Activated T-cell treated with anti-CD3 and anti-CD28 coated beads for 1 hour (primary cell): ENCODE measurements at places on chromosomes 2 and 18.

DNA sequence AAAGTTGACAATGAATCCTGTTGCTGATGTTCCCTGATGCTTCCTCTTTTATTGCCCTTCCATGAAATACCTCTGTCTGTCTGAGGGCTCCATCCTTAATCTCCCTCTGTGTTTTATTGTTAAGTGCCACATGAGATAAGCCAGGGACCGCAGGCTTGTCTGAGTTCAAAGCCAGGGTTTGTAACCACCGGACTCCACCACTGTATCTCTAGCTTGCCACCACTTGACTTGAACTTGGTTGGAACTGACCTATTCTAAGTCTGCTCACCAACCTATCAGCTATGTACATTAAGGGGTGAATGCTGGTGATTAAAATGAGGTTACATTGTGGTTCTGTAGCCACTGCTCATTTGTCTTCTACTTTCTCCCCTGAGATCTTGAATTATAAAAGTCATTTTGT lies 328.5 kb upstream of the ZEB2 start:
- no peak for DNase-seq

- DNase-seq = no peak
These were observed 99.8 kb downstream of the AFF3 start for GRCh38 chr2:100042562-100042961.

GRCh38 chr2:229980431-229981184 lies 58.3 kb downstream of the FBXO36 start:
- no peak for DNase-seq

GRCh38 chr2:46849046-46849715 lies 66.4 kb downstream of the MCFD2 start:
- no peak for DNase-seq

- DNase-seq = no peak
These were observed 81.1 kb upstream of the SLC39A10 start for GRCh38 chr2:195575879-195576401.

- DNase-seq = no peak
These were observed 269.8 kb downstream of the TMX3 start for GRCh38 chr18:68445136-68445535.

DNA sequence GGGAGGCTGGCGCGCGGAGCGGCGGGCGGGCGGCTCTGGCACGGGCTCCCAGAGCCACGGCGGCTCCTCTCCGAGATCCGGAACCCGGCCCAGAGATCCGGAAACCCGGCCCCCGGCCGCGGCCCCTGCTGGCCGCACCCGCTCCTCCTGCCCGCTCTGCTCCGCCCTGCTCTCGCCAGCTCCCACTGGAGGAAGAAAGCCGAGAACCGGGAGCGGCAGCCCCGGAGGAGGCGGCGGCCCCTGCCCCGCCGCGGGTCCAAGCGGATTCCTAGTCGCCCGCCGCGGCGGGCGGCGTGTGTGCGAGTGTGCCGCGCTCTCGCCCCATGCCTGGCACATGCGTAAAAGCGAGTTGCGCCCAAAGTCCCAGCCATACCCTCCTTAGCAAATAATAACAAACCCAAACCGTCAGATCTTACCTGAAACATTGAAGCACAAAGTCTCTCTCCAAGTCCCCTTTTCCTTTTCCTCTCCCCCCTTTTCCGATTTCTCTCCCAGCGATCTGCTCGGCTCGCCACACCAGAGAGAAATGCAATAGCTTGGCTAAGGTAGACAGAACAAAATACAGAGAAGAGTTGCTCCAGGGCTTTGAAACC lies 108.7 kb upstream of the KCTD1 start:
- DNase-seq = no peak
